ENCODE measurements at places on chromosomes 7 and 10. TPM values are rescaled to one million over a fixed set of nuclear protein-coding genes. Genes with fewer than 3 reads are reported as not detected.

The NXPH1 gene
- not detected for total RNA-seq

The RAB19 gene
- total RNA-seq: not detected

GRCh38 chr10:98611436-98611835, 164.7 kb upstream of the HPS1 start:
- no peaks in the 10 kb centered on the region for H3K4me1 ChIP-seq
- no peak for DNase-seq
- H3K27me3 ChIP-seq: no peaks in the 10 kb centered on the region
- no peaks in the 10 kb centered on the region for H3K36me3 ChIP-seq
- no peak overlapping the region for H3K4me3 ChIP-seq
- H3K27ac ChIP-seq: no peak overlapping the region

- no peaks in the 10 kb centered on the region for H3K27me3 ChIP-seq
- no peaks in the 10 kb centered on the region for H3K4me1 ChIP-seq
- H3K27ac ChIP-seq: no peak overlapping the region
- no peaks in the 10 kb centered on the region for H3K36me3 ChIP-seq
- H3K4me3 ChIP-seq: no peak overlapping the region
- no peak for DNase-seq
Measured at GRCh38 chr7:116733924-116734580, 62.1 kb downstream of the MET start.

Data from uterus (tissue), 4 donors.